ENCODE measurements at places on chromosomes 5 and 9. TPM values are rescaled to one million over a fixed set of nuclear protein-coding genes. Genes with fewer than 3 reads are reported as not detected.

The NTNG2 gene
- total RNA-seq = not detected

The FGFR4 gene
- 8.5 TPM for total RNA-seq

The LIX1 gene
- not detected for total RNA-seq

The CXCL14 gene
- total RNA-seq = 15.5 TPM

The LHX6 gene
- 1.9 TPM for total RNA-seq

The PRDM9 gene
- total RNA-seq = not detected

The PTGES gene
- total RNA-seq = 6.2 TPM

The NR6A1 gene
- total RNA-seq = 0.47 TPM

The C5orf58 gene
- total RNA-seq = not detected

The TMEM252 gene
- not detected for total RNA-seq

The SLC6A19 gene
- total RNA-seq = not detected

The DENND4C gene
- 13.0 TPM for total RNA-seq

The PCDHGC5 gene
- total RNA-seq = 1.2 TPM

The GFPT2 gene
- 5.1 TPM for total RNA-seq

The LPAR1 gene
- 29.0 TPM for total RNA-seq

The F2R gene
- 26.5 TPM for total RNA-seq
